Mesothelial cell of epicardium (in vitro differentiated cells): ENCODE measurements at places on chromosomes 4 and X.

- peak overlapping the region; percentile 40 for H3K27ac ChIP-seq
- DNase-seq = peak; percentile 25
- no peaks in the 10 kb centered on the region for H3K36me3 ChIP-seq
Observed at GRCh38 chr4:108830509-108831244, 67.8 kb upstream of the ETNPPL start.

- peaks cover 79% of the 10 kb centered on the region for H3K27me3 ChIP-seq
- H3K27ac ChIP-seq = no peak within 1 kb of the TSS
- H3K4me3 ChIP-seq = peak within 1 kb of the TSS; percentile 87
- H3K4me1 ChIP-seq = peaks cover 8% of the 10 kb centered on the region
- DNase-seq = peak; percentile 46
Observed at GRCh38 chr4:5051278-5052203, at the start of gene STK32B. TSS of gene STK32B (plus strand) at chr4:5051480.

DNA sequence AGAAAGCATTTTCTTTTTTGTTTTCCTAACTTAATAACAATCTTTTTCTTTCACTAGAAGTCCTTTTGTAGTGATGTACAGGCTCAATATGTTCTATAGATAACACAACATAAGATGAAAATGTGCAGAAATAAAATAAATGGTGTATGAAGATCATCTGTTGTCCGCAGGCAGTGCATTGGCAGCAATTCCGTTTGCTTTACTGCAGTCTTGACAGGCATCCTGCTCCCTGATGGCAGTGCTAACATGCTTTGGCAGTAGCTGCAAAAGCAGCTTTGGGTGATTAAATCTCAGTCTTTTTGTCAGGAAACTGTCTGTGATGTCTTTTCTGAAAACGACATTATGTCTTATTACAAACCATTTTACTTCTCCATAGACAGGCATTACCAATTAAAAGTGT lies 131.4 kb downstream of the TRAM1L1 start:
- H3K36me3 ChIP-seq = no peaks in the 10 kb centered on the region
- peaks cover 2% of the 10 kb centered on the region for H3K27me3 ChIP-seq
- H3K4me1 ChIP-seq = no peaks in the 10 kb centered on the region
- no peak overlapping the region for H3K27ac ChIP-seq
- no peak for DNase-seq

GRCh38 chr4:1345903-1346780 lies 866 bp upstream of the UVSSA start:
- no peaks in the 10 kb centered on the region for H3K27me3 ChIP-seq
- peak overlapping the region; percentile 96 for H3K27ac ChIP-seq
- peak overlapping the region; percentile 81 for H3K4me3 ChIP-seq
- DNase-seq = peak; percentile 73
- peaks cover 22% of the 10 kb centered on the region for H3K36me3 ChIP-seq

- H3K36me3 ChIP-seq = no peaks in the 10 kb centered on the region
- peaks cover 6% of the 10 kb centered on the region for H3K4me1 ChIP-seq
- H3K4me3 ChIP-seq = no peak overlapping the region
- DNase-seq = no peak
- H3K27ac ChIP-seq = no peak overlapping the region
Observed at GRCh38 chr4:160835789-160836188, 1328.0 kb downstream of the FSTL5 start.
